ENCODE measurements at places on chromosomes 6 and 20.

DNA sequence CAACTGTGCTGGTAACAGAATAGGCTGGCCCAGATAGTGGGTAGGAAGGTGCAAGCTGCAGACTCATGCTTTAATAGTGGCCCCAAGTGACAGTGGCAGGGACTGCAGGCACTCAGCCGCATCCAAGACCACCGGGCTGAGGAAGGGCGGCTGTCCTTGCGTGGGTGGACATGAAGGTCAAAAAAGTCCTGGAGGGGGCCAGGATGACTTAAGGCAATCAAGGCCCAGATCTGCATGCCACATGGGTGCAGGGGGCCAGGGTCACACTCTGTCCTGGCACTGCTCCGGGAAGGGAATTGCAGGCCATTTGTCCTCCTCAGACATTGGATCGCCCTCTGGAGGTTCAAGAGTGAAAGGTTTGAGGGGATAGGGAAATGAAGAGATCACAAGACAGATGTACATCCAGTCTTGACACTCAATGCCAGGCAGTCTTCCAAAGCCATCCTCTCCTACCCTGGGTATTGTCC lies 10.4 kb upstream of the VNN2 start:
- DNase-seq: no peak

DNA sequence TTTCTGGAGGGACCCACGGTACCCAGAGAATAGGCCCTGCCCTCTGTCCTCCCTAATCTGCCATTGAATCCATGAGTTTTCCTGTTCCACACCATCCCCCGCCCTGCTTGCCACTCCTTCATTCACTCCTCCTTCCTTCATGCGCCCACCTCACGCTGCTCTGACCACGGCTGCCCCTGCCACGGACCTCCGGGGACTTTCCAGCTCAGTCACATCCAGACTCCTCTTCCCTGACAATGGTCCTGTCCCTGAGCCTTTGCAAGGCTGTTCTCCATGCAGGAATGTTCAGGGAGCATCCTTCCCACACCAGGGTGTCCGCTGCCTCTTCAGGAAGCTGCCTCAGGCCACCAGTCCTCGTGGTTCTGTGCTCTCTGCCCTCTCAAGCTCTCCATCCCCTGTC lies 25.9 kb downstream of the GLP1R start:
- DNase-seq: no peak

GRCh38 chr6:13445005-13445743 lies 42.2 kb downstream of the GFOD1 start:
- DNase-seq: peak; percentile 34

- DNase-seq: no peak
Observed at GRCh38 chr6:104526376-104526775, 333.3 kb downstream of the HACE1 start.

DNA sequence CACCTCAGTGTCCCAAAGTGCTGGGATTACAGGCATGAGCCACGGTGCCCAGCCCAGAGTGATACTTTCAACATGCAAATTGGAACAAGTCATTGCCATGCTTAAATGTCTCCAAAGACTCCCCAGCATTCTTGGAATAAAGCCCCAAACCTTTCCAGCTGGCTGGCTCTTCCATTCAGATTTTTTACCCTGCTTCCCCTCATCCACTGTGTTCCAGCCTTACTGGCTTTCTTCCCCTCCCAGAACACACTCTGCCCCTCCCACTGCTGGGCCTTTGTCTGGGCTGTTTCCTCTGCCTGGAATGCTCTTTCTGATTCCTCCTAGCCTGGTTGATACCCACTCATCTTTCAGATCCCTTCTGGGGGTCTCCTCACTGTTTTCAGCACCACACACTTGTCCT lies 40.1 kb upstream of the NNAT start:
- DNase-seq: peak; percentile 20

DNA sequence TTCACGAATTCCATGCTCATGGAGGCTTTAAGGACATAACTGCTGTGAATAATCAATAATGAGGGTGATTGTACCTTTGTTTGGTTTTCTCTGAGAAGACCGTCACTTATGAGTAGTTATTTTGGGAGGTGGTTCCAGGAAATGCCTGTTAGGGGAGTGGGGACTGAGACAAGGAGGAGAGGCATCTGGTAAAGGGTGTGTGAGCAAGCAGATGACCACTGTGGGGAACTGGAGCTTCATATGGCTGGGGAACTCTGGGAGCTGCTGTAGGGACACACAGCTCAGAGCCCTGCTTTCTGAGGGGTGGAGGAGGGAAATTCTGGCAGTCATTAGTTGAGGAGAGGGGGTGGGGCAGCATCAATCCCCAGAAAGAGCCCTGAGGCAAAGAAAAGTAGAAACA lies 71.3 kb upstream of the TINAG start:
- no peak for DNase-seq

- no peak for DNase-seq
Observed at GRCh38 chr6:150069706-150070105, 785 bp upstream of the ULBP3 start.
